Sciatic nerve (tissue), 2 donors: ENCODE measurements at places on chromosomes 13 and 19. TPM values are rescaled to one million over a fixed set of nuclear protein-coding genes. Genes with fewer than 3 reads are reported as not detected.
A peak's percentile ranks its signal among the peaks of the same experiment; 100 is the strongest.

GRCh38 chr13:113537909-113538688, 46.5 kb upstream of the TFDP1 start:
- DNase-seq, result peak; percentile 30

GRCh38 chr13:31074756-31075155, 86.9 kb downstream of the HSPH1 start:
- DNase-seq, result no peak

DNA sequence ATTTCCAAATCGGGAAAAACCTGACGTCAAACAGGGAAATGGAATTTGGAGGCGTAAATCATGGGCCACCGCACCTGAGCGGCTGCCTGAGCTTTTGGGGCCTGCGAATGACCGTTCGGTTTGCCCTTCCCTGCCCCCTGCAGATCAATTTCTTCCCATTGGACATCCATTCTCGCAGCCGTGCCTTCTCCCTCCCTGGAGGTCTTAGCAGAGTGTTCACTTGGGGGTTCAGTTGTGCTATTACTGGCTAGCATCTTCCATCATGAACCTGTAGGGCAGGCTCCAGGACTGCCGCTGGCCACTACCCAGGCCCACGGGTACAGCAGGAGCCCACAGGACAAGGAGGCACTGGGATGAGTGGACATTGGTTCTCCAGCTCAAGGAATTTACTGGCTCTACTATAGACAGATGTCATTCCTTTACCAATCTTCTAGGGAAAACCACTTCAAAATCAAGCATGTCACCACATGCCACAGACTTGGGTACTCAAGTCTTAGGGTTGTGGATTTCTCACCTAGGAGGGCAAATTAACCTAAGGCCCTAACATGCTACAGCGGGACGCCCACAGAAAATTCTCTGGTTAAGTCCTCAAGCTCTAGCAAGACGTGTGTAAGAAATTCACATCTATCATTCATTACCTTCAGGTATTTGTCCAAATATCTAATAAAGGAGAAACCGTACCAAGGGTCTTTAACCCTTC, 75.5 kb downstream of the COL4A1 start:
- no peak for DNase-seq

- DNase-seq, result no peak
Measured at GRCh38 chr13:37448153-37448552, 150.4 kb downstream of the POSTN start.

- DNase-seq, result no peak
Measured at GRCh38 chr19:54418930-54419800, 3.9 kb downstream of the TTYH1 start.

DNA sequence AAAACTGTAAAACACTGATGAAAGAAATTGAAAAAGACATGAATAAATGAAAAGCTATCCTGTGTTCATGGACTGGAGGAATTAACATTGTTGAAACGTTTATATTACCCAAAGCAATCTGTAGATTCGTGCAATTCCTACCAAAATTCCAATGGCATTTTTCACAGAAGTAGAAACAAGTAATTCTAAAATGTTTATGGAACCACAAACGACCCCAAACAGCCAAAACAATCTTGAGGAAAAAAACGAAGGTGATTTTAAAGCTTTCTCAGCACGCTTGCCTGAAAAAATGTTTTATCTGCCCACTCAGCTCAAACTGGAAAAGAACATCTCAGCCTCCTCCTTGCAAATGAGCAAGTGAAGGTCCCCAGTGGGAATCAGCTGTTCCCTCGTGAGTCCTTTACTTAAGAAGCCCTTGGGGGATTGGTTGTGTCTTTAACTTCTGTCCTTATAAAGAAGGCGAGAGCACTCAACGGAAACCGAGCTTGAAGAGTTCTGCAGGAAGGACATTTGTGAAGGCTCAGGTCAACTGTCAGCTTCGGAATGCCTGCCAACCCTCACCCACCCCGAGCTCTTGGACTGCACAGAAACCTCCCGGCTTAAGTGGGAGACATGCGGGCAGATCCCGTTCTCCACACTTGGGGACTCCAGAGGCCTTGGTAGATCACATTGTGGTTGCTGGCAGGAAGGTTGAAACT, 256.0 kb upstream of the IRS2 start:
- no peak for DNase-seq

GRCh38 chr13:22049384-22049783, 378.5 kb downstream of the FGF9 start:
- DNase-seq, result no peak

DNA sequence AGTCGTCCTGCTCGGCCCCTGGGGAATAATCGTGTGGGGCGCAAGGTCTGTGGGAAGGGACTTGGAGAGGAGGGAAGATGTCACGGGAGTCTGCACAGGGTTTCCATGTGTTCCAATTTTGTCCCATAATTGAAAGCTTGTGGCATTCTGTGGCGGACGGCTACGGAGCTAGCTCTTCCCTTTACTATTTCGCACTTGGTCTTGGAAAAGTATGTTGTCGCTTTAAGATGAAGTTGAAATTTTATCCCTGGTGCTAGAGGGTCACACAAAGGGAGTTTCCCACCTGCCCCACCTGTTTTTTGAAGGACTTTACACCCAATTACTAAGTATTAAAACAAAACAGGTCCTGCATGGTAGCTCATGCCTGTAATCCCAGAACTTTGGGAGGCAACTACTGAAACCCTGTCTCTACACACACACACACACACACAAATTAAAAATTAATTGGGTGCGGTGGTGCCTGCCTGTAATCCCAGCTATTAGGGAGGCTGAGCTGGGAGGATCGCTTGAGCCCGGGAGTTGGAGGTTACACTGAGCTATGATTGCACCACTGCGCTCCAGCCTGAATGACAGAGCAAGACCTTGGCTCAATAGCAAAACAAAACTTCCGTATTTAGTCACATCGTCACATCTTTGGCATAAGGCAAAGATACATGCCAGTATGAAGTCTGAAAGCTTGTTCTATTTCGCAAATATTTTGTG, 967 bp upstream of the TPT1 start:
- DNase-seq, result no peak

DNA sequence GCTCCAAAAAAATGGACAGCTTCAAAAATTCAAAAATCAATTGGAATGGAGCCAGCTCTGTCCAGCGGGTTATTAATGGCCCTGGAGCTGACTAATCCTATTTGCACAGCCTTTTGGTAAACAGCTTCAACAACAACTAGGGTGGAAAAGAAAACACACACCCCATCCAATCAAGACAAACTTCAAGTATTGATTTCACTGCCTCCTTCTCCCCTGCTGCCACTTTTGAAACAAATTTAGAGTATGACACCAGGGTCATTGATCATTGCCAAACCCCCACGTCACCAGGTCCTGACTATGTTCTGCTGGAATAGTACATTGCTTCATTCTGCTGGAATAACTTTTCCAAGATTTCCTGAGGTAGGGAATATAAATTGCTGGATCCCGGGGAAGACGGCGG, 56.8 kb upstream of the GTF3A start:
- no peak for DNase-seq

GRCh38 chr19:33803383-33803782, 6.7 kb downstream of the KCTD15 start:
- DNase-seq, result no peak

GRCh38 chr13:51437550-51438127, 15.2 kb downstream of the INTS6 start:
- no peak for DNase-seq

GRCh38 chr19:39430675-39431593, 4.8 kb downstream of the RPS16 start:
- DNase-seq, result no peak

DNA sequence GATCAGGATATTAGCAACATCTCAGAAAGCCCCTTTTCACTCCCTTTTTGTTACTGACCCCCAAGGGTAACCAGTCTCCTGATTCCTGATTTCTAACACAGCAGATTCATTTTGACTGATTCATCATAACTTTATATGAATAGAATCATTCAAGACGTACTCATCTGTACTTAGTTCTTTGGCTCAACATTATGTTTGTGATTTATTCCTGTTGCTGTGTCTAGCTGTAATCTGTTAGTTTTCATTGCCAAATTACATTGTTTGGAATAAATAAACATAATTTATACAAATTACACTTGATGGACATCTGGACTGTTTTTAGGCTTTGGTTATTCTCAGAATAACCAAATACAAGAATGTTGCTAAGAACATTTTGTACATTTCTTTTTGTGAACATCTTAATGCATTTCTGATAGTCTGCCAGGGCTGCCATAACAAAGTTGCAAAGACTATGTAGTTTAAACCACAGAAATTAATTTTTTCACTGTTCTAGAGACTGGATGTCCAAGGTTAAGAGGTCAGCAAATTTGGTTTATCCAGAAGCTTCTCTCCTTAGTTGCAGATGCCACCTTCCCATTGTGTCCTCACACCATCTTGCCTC, 62.8 kb upstream of the EDNRB start:
- DNase-seq, result no peak

- DNase-seq, result no peak
Measured at GRCh38 chr19:5001615-5002014, 32.7 kb downstream of the KDM4B start.

GRCh38 chr13:97074618-97075017, 80.3 kb upstream of the OXGR1 start:
- no peak for DNase-seq

GRCh38 chr13:20197361-20197834, 4.7 kb upstream of the GJB2 start:
- DNase-seq, result no peak

GRCh38 chr19:15293781-15294491, 38.4 kb downstream of the BRD4 start:
- no peak for DNase-seq

DNA sequence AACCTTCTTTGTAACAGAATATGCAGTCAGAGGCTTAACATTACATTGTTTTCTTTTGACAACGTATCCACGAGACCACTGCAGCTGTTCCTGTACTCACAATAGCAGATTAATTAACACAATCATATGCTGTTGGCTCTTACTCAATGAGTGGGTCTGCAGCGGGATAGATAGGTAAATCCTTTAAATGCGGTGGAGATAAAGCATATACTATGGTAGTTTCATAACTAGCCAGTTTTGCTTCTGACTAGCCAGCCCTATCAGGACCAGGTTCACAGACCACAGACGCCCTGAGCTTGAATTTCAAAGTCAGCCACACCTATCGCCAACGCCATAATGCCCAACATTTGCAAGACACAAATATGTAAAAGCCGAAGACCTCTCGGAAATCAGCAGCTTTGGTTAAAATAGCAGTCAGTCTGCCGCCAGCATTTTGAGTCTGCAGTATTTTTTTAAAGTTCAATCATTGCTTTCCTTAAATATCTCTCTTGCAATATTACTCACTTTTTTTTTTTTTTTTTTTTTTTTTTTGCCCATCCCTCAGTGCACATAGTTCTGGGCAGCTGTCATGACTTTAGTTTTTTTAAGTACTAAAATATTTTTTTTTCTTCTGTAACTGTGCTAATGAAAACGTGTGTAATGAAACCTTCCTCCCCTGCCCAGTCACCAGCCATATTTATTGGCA, 120.5 kb downstream of the ZNF536 start:
- no peak for DNase-seq

DNA sequence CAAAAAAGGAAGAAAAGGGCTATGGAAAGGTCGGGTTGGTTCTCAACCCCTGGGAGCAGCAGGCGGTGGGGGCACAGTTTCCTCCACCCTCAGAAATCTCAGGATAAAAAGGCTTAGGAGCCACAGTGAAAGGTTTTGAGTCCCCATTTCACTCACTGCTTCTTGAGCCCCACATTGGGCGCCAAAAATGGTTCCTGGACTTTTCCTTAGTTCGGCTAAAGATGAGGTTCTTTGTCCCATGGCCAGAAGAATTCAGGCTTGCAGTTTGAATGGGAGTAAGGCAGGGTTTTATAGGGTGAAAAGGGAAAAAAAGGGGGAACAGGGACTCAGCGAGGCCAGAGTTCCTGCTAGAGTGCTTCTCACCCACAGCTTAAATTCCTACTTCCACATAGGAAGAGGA, 179.5 kb downstream of the GGACT start:
- no peak for DNase-seq

NKPD1 gene
- total RNA-seq, result not detected

ABCC4 gene
- total RNA-seq, result 12.0 TPM

CALR gene
- 454 TPM for total RNA-seq

SLC25A41 gene
- total RNA-seq, result 0.27 TPM

ZNF729 gene
- not detected for total RNA-seq

SOX1 gene
- total RNA-seq, result not detected

VSTM2B gene
- total RNA-seq, result not detected

ZNF763 gene
- total RNA-seq, result 6.6 TPM
